ENCODE measurements at places on chromosomes 3 and 15.
A peak's percentile ranks its signal among the peaks of the same experiment; 100 is the strongest.

GRCh38 chr3:8869613-8870012 is 93.7 kb downstream of the RAD18 start:
- DNase-seq = peak; percentile 98

DNA sequence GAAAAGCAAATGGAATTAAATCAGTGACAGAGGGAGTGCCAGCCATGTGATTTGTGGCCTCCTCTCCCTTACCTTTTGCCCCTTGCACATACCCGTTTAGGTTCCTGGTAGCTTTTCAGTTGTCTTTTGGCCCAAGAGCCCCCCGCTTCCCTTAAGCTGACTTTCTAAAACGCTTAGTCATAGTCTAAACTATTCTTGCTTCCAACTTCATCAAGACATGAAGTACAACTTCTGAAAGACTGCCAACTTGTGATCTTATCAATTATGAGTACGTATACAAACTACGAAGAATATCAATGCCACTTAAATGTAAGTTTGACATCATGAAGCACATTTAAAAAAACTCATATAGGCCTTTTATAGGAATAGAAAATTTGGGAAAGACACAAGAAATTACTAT is 61.9 kb downstream of the EIF3J start:
- DNase-seq = peak; percentile 46

DNA sequence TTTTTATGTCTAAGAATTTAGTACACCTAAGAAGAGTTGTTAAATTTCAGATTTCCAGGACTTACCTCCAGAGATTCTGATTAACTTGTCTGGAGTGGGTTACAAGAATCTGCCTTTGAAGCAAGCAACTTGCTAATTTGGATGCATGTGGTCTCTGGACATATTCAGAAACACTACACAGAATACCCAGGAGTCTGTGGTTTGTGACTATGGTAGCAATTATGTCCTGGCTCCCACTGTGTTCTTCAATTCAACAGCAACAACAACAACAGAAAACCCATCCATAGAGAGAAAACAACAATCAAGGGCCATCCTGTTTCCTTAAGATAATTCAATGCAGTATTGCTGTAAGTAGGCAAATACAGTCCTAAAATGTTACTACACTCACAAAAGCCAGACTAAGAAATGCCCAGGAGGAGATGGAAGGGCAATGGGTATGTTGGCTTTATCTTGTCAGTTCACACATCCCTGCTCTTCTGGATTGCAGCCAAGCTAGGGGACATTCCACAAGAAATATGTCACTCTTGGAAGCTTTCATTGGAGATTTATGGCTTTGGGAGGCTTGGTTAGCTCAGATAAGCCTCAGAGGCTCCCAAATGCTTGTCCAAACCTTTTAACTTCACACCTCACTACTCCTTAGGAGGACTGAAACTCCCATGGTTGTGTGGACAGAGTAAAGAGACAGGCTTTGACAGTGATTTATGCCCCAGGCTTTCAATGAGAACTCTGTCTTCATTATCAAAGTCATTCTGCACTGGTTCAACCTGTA is 99.4 kb upstream of the MRPL3 start:
- peak; percentile 13 for DNase-seq

DNA sequence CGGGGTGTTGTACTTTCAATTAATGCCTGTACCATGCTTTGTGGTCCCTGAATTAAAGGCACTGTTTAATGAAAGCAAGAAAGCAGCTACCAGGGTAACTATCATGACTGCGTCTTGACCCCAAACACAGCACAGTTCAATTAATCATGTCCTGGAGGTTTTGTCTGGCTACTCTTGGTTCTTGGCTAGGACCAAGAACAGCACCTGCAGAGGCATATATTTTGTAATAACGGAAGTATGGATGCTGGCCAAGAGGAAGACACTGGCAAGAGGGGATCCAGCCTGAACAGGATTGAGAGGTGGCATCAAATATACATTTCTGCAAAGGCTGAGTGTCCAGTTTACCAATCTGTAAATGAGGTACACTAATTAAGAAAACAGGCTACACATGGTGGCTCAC is 119.9 kb downstream of the FOXP1 start:
- no peak for DNase-seq

DNA sequence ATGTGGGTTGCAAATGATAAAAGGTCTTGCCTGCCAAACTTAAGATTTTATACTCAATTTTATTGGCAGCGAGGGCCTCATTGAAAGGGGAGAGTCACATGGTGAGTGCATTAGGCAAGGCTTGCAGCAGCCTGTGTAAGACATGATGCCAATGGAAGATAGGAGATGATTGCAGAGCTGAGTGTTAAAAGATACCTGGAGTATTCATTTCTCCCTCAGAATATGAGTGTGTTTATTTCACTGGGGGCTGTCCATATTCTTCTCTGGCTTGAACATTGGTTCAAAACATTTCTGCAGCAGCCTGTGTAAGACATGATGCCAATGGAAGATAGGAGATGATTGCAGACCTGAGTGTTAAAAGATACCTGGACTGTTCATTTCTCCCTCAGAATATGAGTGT is 165.2 kb upstream of the NUDT16 start:
- DNase-seq = no peak

DNA sequence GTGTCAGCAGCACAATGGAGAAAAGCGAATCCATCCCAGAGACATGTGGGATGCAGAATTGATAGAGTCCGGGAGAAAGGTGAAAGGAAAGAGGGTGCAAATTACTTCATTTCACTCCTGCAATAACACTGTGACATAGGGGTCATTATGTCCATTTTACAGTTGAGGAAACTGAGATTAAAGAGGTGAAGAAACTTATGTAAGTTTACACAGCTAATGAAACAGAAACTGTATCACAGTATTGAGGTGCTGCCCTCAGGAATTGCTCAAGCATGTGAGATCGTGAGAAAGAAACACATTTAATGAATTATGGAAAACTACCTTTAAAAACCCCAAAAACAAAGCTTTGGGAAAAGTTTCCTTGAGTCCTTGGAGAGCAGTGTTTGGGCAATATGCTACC is 103.6 kb upstream of the PFN2 start:
- no peak for DNase-seq

GRCh38 chr15:98700519-98700918 is 52.2 kb downstream of the IGF1R start:
- no peak for DNase-seq

GRCh38 chr3:32850636-32851035 is 32.8 kb downstream of the TRIM71 start:
- no peak for DNase-seq

DNA sequence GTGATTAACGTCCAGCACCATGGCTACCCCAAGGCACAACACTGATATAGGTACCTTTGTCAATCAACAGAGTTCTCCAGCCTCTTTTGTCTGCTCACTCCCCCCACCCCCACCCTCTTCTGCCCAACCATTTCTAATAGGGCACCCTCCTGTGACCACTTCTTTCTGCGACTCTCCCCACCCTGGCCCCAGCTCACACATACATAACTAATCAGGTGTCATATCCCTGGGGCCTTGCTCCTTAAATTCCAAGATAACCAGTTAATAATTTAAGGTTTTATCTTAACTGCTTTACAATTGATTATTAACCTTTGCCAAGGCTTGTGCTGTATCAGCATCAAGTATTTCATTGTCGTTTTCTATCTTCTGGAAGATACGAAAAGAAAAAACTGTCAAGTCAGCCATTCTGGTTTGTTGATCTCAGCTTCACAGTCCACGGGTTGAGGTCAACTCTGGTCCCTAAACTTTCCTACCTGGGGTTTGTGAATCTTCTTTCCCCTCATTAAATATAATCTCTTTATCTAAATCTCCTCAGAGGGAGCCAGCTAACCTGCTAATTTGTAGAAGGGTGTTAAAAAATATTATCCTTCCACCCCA is 27.3 kb upstream of the SLC28A2 start:
- DNase-seq = no peak

GRCh38 chr3:23497156-23497555 is 294.0 kb downstream of the UBE2E2 start:
- no peak for DNase-seq

DNA sequence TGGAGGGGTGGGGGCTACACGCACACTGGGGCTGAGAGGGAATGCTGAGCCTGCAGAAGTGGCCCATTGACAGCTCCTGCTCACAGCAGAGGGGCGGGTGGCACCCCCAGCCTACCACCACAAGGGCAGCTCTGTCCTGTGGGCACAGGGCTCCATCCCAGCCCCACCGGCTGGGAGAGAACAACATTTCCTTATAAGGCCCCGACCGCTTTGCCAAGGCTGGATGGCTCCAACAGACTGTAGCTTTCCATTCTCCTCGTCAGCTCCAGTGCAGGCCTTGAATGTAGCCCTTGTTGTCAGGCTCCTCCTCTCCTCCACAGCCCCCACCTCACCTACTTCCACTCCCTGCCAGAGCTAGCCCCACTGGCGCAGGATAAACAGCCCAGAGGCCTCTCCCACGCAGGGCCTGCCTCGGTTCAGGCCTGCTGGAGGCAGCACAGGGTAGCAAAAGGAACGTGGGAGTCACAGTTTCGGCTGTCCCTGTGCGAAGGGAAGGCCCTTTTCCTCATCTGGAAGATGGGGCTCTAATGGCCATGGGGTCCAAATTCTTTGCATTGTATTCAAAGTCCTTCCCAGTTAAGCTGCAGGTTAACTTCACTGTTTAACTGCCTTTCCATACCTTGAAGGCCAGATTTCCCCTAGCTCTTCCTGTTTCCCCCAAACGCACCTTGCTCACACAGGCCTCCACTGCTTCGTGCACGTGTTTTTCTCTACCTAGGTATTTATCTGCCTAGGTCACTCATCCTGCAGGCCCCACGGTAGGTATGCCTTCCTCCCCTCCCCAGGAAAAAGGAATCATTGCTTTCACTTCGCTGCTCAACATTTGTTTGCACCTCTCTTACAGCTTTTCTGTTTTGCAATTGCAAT is 101.6 kb upstream of the LPP start:
- DNase-seq = no peak

DNA sequence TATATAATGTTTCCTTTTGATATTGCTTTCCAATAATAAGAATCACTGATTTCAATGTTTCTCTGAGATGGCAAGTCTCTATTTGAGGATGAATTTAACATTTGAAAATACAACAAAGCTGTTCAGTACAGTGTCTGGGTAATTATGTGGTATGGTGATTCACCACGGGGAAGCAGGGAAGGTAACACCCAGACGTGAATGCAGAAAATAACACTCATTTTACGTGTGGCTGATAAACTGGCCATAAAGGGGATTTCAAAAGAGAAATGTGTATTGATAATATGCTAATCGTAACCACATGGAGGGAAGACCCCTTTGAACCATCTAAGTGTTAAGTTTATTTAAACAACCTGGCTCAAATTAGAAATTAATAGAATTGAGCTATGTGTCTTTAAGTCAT is 344.6 kb downstream of the GRM7 start:
- no peak for DNase-seq

GRCh38 chr15:40104865-40105516 is 3.7 kb downstream of the BMF start:
- DNase-seq = peak; percentile 80

GRCh38 chr15:75943713-75944215 is 40.1 kb downstream of the FBXO22 start:
- DNase-seq = peak; percentile 5

DNA sequence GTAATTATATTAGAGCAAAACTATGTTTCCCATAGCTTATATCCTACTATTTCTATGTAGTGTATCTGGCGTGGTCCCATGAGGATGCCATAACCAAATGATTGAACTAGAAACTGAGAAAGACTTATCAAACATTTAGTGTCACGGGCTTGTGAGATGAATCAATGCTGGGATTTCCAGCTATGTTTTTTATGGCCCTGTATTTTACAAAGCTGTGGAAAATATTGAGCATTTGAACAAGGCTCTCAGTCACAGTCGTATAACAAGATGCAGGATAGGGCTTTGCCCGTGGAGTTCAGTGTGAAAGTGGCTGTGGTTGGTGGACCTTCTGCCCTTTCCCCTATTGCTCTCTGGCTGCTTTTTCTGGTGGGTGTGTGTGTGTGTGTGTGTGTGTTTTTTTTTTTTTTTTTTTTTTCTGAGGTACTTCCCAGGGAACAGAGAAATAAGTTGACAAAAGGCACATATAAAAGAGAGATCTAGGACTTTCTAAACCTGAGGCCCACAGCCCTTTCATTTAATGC is 60.7 kb downstream of the CACNA1D start:
- no peak for DNase-seq

DNA sequence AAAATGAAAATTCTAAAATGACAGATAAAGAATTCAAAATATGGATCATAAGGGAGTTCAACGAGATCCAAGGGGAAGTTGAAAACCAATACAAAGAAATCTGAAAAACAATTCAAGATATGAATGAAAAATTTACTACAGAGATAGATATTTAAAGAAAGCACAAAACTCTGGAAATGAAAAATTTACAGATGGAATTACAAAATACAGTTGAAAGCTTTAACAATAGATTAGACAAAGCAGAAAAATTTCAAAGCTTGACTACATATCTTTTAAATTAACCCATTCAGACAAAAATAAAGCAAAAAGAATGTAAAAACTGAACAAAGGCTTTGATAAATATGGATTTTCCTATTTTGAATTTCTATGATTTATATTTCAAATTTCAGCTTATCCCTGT is 211.1 kb downstream of the SLC9A9 start:
- no peak for DNase-seq

Measured in fibroblast of upper back skin (primary cell).